ENCODE measurements at places on chromosomes 7 and 10.

- DNase-seq = no peak
Measured at GRCh38 chr7:4434306-4434705, 247.8 kb upstream of the FOXK1 start.

DNA sequence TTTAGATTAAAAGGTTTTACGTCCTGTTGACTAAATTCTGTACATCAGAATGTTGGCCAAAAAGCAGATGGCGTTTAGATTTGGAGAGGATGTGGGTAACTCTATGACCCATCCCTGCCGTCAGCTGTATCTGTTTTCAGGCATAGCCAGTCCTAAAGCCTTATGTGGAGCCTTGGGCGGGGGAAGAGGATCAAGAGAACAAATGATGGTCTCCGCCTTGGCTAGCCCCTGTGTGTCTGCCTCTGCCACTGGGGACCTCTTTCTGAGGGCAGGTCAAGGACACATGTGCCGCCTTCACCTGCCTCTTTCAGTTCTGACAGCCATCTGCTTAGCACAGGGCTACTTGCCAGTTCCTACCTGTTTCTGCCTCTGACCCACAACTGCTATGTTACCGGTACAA is 24.1 kb downstream of the PDSS1 start:
- DNase-seq = no peak

DNA sequence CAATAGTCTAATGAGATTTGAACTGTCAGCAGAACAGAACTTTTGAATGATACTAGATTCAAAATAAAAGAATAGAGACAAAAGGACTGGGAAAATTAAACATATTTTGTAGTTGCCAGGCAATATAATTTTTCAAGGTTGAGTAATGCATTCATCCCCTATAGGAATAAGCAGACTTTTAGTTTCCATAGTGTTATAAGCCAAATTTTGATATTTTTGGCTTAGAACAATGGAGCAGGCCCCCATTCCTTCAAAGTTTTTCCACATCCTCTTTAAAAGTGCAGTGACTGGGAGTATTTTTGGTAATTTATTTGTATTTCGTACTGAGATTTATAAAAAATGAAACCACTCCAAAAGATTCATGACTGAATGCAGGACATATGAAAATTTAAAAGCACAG is 24.0 kb downstream of the MEOX2 start:
- no peak for DNase-seq

- DNase-seq = no peak
Measured at GRCh38 chr7:139990571-139991268, 72.0 kb downstream of the PARP12 start.

- no peak for DNase-seq
Measured at GRCh38 chr10:67268146-67268545, 342.3 kb downstream of the LRRTM3 start.

- no peak for DNase-seq
Measured at GRCh38 chr7:74403521-74404387, 50.0 kb upstream of the GTF2IRD1 start.

- DNase-seq = no peak
Measured at GRCh38 chr10:17479822-17480221, 25.4 kb upstream of the ST8SIA6 start.

GRCh38 chr10:646118-646524 is 43.3 kb downstream of the DIP2C start:
- DNase-seq = no peak

GRCh38 chr7:46651070-46651469 is 730.0 kb upstream of the IGFBP3 start:
- DNase-seq = no peak

DNA sequence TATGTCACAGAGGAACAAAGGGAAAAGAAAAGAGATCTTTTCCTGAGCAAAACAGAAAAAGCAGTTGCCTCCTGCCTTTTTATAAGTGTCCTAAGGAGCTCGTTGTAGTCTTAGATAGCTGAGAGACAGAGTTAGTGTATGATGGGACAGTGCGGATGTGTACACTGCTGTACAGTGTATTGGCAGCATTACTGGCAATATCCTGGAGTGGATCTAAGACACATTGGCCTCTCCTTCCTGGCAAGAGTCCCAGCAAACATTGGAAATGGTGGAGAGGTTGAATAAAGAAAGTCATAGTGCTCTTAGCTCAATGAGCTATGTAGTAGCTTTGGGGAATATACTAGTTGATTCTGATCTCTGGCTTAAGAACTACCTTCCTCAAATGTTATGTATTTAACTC is 22.7 kb downstream of the GARS1 start:
- DNase-seq = no peak

GRCh38 chr7:155543011-155543876 is 3.1 kb downstream of the CNPY1 start:
- DNase-seq = no peak

GRCh38 chr10:4609251-4609650 is 216.8 kb upstream of the AKR1E2 start:
- DNase-seq = no peak

- DNase-seq = peak; percentile 18
Measured at GRCh38 chr10:120505056-120505455, 48.0 kb downstream of the PLPP4 start.
